Endodermal cell (in vitro differentiated cells): ENCODE measurements at places on chromosomes 6 and 20. TPM values are rescaled to one million over a fixed set of nuclear protein-coding genes. Genes with fewer than 3 reads are reported as not detected.

DNA sequence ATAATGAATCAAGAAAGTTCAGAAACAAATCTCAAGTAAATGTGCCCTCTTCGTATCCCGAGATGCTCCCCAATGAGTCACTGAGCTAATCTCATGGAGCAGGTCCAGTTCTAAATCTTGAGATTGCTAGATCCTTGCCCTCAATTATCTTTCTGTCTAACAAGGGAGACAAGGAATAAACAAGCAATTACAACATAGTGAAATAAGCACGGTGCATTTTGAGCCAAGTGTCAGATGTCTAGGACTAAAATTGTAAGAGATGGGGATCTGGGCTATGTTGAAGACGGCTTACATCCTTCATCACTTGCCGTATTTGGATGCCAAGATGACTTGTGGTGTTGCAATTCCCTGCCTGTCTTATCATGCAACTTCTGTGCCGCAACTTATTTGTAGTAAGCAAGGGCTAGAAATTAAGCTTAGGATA lies 56.5 kb upstream of the ADGRF1 start:
- H3K4me1 ChIP-seq, result no peaks in the 10 kb centered on the region
- no peak overlapping the region for H3K27ac ChIP-seq
- DNase-seq, result no peak
- H3K27me3 ChIP-seq, result no peaks in the 10 kb centered on the region
- no peaks in the 10 kb centered on the region for H3K36me3 ChIP-seq

- H3K27ac ChIP-seq, result no peak overlapping the region
- DNase-seq, result no peak
- H3K36me3 ChIP-seq, result peaks cover 85% of the 10 kb centered on the region
These were observed 9.7 kb upstream of the DYNLRB1 start for GRCh38 chr20:34506480-34506879.

DNA sequence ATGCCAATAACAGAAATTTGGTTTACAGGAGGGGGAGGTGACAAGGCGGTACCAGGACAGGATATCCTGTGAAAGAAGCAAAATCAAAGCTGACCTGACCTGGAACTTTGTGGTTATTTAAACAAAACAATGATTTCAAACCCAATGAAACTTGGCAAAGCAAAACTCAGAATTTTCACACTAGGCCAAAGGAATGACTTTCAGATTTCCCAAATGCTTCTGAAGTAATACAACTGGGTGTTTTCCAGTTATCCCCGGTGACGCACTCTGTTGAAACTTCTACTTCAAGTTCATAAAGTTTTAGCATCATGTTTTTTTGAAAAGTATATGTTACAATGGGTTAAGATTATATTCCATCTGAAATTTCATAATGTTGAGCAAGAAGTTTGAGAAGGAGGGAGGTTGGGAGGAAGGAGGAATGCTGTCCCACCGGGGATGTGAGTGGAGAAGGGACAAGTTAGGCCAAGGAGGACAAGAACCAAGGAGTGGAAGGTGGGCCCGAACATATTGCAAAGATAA lies 78.1 kb upstream of the TRAF3IP2 start:
- H3K27ac ChIP-seq, result no peak overlapping the region
- DNase-seq, result no peak
- no peak overlapping the region for H3K4me3 ChIP-seq
- no peaks in the 10 kb centered on the region for H3K27me3 ChIP-seq
- peaks cover 22% of the 10 kb centered on the region for H3K36me3 ChIP-seq
- H3K4me1 ChIP-seq, result peaks cover 7% of the 10 kb centered on the region

- H3K4me1 ChIP-seq, result no peaks in the 10 kb centered on the region
- H3K27ac ChIP-seq, result no peak overlapping the region
- H3K27me3 ChIP-seq, result no peaks in the 10 kb centered on the region
- no peaks in the 10 kb centered on the region for H3K36me3 ChIP-seq
These were observed 141.5 kb downstream of the GMDS start for GRCh38 chr6:2103765-2104523.

DNA sequence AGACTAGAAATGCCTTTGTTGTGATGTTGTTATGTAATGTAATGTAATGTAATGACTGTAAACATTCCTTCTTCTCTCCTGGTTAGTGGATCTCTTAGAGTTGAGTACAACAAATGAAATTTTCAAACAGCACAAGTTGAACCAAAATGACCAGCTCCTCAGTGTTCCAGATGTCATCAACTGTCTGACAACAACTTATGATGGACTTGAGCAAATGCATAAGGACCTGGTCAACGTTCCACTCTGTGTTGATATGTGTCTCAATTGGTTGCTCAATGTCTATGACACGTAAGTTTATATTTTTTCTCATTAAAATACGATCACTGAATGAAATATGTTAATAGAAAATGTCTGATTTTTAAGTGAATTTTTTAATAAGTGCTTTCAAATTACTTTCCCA lies 496.7 kb downstream of the UTRN start:
- DNase-seq, result no peak
- H3K4me3 ChIP-seq, result no peak overlapping the region
- H3K4me1 ChIP-seq, result no peaks in the 10 kb centered on the region
- H3K27ac ChIP-seq, result no peak overlapping the region

Gene CTAGE9
- total RNA-seq, result not detected in 3 replicates

Gene PXDC1
- total RNA-seq, result 4.6 to 5.1 TPM (median 5.0 TPM) in 3 replicates

Gene TNF
- not detected in 2 replicates for total RNA-seq
